ENCODE measurements at places on chromosomes 6 and 20.
A peak's percentile ranks its signal among the peaks of the same experiment; 100 is the strongest.

- no peak overlapping the region for H3K27ac ChIP-seq
- H3K27me3 ChIP-seq: peaks cover 2% of the 10 kb centered on the region
- no peaks in the 10 kb centered on the region for H3K4me1 ChIP-seq
- H3K4me3 ChIP-seq: no peak overlapping the region
- H3K36me3 ChIP-seq: peaks cover 11% of the 10 kb centered on the region
Observed at GRCh38 chr6:169824021-169824420, 72.6 kb downstream of the ERMARD start.

- no peak overlapping the region for H3K4me3 ChIP-seq
- H3K4me1 ChIP-seq: peaks cover 6% of the 10 kb centered on the region
- H3K27me3 ChIP-seq: peaks cover 6% of the 10 kb centered on the region
- H3K36me3 ChIP-seq: peaks cover 11% of the 10 kb centered on the region
Observed at GRCh38 chr6:169957351-169957963, 206.0 kb downstream of the ERMARD start.

- DNase-seq: no peak
- H3K27ac ChIP-seq: peak overlapping the region; percentile 28
- H3K4me3 ChIP-seq: no peak overlapping the region
Observed at GRCh38 chr6:30889921-30890645, 5.8 kb downstream of the DDR1 start.

DNA sequence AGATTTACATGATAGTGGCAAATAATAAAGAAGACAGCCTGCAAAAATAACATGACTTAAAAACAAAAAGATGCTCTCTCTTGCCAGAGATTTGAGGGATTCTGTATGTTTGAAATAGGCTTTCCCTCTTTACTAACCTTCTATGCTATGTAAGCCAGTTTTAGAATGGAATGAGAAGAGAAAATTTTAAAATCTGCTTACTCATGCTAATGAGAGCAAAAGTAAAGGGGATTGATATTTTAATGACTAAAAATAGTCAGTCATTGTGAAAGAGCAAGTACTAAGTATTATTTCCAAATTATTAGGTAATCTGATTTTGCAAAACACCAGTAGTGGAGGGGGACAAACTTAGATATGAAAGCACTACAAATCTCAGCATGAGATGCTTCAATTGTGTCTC, 563.3 kb upstream of the ADGRB3 start:
- H3K27ac ChIP-seq: no peak overlapping the region
- H3K36me3 ChIP-seq: no peaks in the 10 kb centered on the region
- no peaks in the 10 kb centered on the region for H3K27me3 ChIP-seq
- DNase-seq: no peak
- H3K4me1 ChIP-seq: peaks cover 4% of the 10 kb centered on the region
- no peak overlapping the region for H3K4me3 ChIP-seq

- H3K27ac ChIP-seq: no peak overlapping the region
- H3K4me3 ChIP-seq: no peak overlapping the region
- no peaks in the 10 kb centered on the region for H3K36me3 ChIP-seq
- no peaks in the 10 kb centered on the region for H3K4me1 ChIP-seq
Observed at GRCh38 chr6:14841901-14842421, 403.9 kb upstream of the JARID2 start.

GRCh38 chr6:51613558-51613957, 473.9 kb downstream of the PKHD1 start:
- DNase-seq: no peak
- H3K27me3 ChIP-seq: no peaks in the 10 kb centered on the region
- no peak overlapping the region for H3K4me3 ChIP-seq
- no peaks in the 10 kb centered on the region for H3K36me3 ChIP-seq
- H3K4me1 ChIP-seq: no peaks in the 10 kb centered on the region

- DNase-seq: no peak
- H3K4me3 ChIP-seq: no peak overlapping the region
- no peaks in the 10 kb centered on the region for H3K36me3 ChIP-seq
- H3K27me3 ChIP-seq: peaks cover 8% of the 10 kb centered on the region
- no peak overlapping the region for H3K27ac ChIP-seq
- peaks cover 10% of the 10 kb centered on the region for H3K4me1 ChIP-seq
Observed at GRCh38 chr6:34587851-34588250, 31.7 kb upstream of the SPDEF start.

GRCh38 chr6:144644776-144645175, 359.6 kb downstream of the UTRN start:
- H3K27ac ChIP-seq: no peak overlapping the region
- H3K4me1 ChIP-seq: peaks cover 5% of the 10 kb centered on the region
- H3K36me3 ChIP-seq: no peaks in the 10 kb centered on the region

- no peaks in the 10 kb centered on the region for H3K27me3 ChIP-seq
- H3K36me3 ChIP-seq: no peaks in the 10 kb centered on the region
Observed at GRCh38 chr6:55497694-55498093, 81.3 kb downstream of the HMGCLL1 start.

- DNase-seq: no peak
- no peak overlapping the region for H3K27ac ChIP-seq
- H3K36me3 ChIP-seq: no peaks in the 10 kb centered on the region
- peaks cover 11% of the 10 kb centered on the region for H3K4me1 ChIP-seq
- no peaks in the 10 kb centered on the region for H3K27me3 ChIP-seq
Observed at GRCh38 chr6:38637756-38638155, 2.0 kb downstream of the BTBD9 start.

GRCh38 chr20:36109251-36109947, 45.1 kb upstream of the EPB41L1 start:
- H3K27me3 ChIP-seq: peaks cover 6% of the 10 kb centered on the region
- H3K27ac ChIP-seq: no peak overlapping the region
- H3K36me3 ChIP-seq: no peaks in the 10 kb centered on the region
- DNase-seq: no peak
- H3K4me1 ChIP-seq: peaks cover 9% of the 10 kb centered on the region
- no peak overlapping the region for H3K4me3 ChIP-seq

- no peaks in the 10 kb centered on the region for H3K36me3 ChIP-seq
- no peak overlapping the region for H3K27ac ChIP-seq
- H3K4me1 ChIP-seq: no peaks in the 10 kb centered on the region
- no peak overlapping the region for H3K4me3 ChIP-seq
- H3K27me3 ChIP-seq: no peaks in the 10 kb centered on the region
Observed at GRCh38 chr6:89997456-89998445, 103.5 kb downstream of the GJA10 start.

GRCh38 chr6:129890164-129890563, 29.0 kb upstream of the TMEM244 start:
- DNase-seq: no peak
- H3K4me1 ChIP-seq: no peaks in the 10 kb centered on the region
- no peak overlapping the region for H3K27ac ChIP-seq
- H3K4me3 ChIP-seq: no peak overlapping the region

DNA sequence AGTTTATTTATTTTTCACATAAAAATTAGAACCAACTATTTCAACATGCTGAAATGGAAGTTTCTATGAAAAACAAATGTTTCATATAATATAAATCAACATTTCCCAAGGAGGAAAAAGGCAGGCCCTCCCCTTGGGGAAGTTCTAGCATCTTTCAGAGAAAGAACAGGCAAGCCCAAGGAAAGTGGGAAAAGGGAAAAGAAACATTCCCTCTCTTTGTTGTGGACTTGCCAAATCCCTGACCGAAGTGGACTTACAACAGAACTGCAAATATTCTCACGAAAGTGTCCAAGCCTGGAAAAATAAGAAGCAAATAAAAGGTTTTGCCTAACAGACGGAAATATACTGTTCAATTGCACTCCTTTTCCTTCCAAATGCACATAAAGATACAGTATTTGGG, 214.4 kb downstream of the ATXN1 start:
- H3K36me3 ChIP-seq: no peaks in the 10 kb centered on the region
- H3K27me3 ChIP-seq: no peaks in the 10 kb centered on the region
- DNase-seq: no peak

GRCh38 chr6:98036344-98036923, 753.4 kb upstream of the MMS22L start:
- H3K27me3 ChIP-seq: peaks cover 7% of the 10 kb centered on the region
- H3K27ac ChIP-seq: peak overlapping the region; percentile 91
- H3K4me1 ChIP-seq: peaks cover 58% of the 10 kb centered on the region
- peak; percentile 23 for DNase-seq
- H3K36me3 ChIP-seq: no peaks in the 10 kb centered on the region
- H3K4me3 ChIP-seq: peak overlapping the region; percentile 35

DNA sequence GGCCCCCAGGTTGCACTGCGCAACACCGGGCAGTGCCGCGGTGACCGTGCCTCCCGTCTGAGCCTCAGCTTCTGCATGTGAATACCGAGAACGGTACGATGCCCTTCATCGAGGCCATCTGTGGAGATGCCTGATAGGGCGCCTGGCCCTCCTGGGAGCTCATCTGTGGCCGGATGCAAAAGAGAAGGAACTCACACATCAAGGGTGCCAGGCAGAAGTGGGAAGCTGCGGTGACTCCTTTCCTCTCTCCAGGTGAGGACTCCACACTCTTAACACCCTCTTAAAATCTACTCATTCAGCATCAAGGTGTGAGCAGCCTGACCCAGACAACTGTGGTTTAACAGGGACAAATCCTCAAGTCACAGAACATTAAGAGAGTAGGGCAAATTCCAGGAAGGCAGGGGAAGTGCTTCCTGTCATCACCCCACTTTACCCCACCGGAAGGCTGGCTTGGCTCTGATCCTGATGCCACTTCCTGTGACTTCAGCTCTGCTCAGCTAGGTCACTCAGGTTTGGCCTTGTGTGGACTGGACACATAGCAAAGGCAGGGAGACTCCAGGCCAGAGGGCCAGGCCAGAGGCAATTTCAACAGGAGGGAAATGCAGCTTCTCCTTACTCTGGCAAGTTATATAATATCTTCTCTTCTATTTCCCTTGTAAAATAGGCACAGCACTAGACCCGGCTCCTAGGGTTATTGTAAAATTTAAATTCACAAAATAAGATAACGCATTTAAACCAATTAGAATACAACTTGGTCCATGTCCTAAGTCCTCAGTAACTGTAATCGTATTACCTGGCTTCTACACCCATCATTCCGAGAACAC, 69.4 kb downstream of the CPNE5 start:
- no peak overlapping the region for H3K4me3 ChIP-seq
- DNase-seq: no peak
- H3K36me3 ChIP-seq: no peaks in the 10 kb centered on the region
- H3K4me1 ChIP-seq: peaks cover 31% of the 10 kb centered on the region

DNA sequence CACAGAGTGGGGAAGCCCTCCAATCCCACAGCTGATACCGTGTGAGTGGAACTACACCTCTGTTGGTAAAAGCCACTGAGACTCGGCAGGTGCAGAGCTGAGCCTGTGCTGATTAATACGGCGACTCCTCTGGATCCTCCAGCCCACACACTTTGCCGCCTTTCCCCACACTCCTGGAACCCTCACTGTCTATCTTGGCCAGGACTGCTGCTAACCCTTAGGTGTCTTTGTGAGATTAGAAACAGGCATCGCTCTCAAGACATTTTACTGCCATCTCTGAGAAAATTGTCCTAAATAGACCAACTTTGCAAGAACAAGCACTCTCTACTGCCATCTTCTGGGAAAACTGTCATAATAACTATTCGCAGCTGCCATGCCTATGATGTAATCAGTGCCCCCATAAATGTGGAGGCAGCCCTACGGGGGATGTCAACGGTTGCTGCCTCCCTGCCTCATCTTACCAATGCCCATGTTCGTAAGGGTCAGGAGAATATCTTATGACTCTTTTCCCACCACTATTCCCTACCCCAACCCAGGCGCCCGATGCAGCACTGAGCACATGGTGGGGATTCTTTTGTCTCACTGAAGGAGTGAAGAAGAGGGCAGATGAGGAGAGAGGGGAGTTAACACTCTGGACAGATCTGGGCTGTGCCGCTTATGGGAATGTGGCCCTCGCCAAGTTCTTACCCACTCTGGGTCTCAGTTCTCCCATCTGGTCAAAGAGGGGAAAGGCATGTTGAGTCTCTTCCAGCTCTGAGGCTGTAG, 26.1 kb upstream of the KCNB1 start:
- DNase-seq: no peak
- no peaks in the 10 kb centered on the region for H3K36me3 ChIP-seq
- peaks cover 2% of the 10 kb centered on the region for H3K27me3 ChIP-seq
- peak overlapping the region; percentile 41 for H3K4me3 ChIP-seq

DNA sequence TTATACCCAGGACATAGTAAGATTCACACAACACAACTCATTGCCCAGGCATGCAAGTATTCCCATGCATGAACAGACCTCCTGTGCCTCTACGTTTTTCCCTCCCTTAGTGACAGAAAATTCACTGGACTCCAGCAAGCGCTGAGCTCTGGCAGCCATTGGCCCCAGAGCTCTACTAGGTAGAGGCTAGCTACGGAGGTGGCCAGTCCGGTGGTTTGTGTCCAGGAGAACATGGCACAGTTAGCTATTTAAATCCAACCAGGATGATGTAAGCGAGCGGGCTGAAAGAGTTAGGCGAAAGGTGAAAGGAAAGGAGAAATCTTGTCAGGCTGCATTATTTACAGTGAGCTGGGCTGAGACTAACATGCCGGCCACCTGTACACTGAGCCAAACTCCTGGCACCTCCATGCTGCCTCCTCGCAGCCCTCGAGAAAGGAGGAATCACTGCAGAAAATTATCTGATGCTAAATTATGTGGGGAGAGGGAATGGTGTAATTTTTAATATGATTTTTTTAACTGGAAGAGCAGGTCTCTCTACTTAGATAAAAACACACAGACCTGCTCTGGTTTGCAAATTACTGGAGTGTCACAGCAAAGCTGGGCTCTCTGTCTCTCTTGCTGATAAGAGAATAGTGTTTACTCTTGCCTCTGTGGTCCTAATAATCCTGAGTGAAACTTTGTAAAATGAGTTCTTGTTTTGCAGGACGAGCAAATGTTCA, 50.1 kb upstream of the ARMC2 start:
- no peaks in the 10 kb centered on the region for H3K36me3 ChIP-seq
- H3K27me3 ChIP-seq: peaks cover 2% of the 10 kb centered on the region
- H3K27ac ChIP-seq: no peak overlapping the region
- DNase-seq: no peak

DNA sequence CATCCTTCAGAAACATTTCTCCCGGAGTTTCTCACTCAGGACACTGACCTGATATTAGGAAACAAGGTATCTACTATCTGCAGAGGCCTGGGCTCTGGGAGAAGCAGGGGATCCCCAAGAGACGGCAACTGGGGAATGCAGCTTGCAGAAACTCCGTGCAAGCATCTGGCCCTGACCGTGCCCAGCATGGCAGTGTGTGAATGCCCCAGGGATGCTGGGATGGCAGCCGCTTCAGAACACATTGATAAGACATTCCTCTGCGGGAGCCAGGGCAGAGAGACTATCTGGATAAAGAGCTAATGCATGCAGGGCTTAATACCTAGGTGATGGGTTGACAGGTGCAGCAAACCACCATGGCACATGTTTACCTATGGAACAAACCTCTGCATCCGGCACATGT, 55.4 kb downstream of the NFATC2 start:
- H3K4me1 ChIP-seq: peaks cover 11% of the 10 kb centered on the region
- no peak overlapping the region for H3K27ac ChIP-seq
- DNase-seq: no peak
- H3K27me3 ChIP-seq: peaks cover 6% of the 10 kb centered on the region

Data from glutamatergic neuron (in vitro differentiated cells).